GM12892 (cell line): ENCODE measurements at places on chromosomes 6 and 20.

- DNase-seq, result no peak
Observed at GRCh38 chr6:155245831-155246230, 18.0 kb upstream of the CLDN20 start.

DNA sequence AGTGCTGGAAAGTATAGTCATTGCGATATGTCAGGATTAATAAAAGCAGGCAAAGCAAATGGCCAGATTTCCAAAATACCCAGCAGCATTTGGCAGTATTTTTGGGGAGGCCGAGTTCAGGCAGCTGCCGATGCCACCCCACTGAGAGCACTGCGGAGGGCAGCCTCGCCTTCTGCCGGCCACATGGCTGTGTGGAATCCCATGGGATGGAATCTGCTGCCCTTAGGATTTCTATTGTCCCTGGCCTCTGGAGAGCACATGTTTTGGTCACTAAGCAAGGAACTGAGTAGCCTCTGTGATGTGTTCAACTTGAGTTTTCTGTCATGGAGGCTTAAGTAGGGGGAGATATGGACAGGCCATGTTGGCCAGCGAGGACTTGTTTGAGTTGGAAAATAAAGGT is 123.0 kb downstream of the FARS2 start:
- DNase-seq, result no peak

DNA sequence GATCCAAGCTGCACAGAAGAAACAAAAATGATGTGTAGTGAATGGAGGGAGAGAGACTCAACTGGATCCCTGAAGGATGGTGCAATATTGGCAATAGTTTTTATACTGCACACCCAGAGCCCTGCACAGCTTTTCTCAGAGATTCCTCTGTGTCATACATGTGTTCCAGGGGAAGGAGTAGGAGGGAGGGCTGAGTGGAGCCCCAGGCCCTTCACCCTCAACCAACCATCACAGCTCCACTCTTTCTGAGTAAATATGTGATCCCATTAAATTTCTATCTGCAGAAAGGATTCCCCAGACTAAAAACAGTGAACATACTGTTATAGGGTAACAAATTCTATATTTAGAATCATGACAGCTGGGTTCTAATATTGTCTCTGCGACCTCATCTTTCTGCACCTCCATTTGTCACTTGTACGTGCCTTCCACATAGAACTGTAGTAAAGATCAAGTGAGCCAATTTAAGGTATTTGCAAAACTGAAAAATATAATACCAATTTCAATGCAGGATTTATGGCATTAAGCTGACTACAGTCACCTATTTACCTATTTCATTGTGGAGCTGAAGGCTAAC is 421.4 kb upstream of the NRSN1 start:
- no peak for DNase-seq

DNA sequence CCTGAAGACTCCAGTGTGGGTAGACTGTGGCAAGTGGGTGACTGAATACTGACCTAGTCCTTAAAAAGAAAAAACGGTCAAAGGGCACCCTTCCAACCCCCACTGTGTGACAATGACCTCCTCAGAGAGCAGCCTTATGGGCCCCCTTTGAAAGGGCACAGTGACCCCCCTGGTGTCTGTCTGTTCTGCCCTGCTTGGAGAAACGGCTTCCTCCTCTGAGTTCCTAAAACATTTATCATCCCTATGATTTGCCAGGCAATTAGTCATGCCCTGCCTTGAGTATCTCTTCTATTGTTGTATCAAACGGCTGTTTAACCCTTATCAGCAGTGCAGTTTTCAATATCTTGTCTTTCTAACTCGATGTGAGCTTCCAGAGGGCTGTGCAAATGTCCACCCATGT is 21.0 kb upstream of the STX16 start:
- no peak for DNase-seq

GRCh38 chr6:169397684-169398083 is 144.0 kb upstream of the THBS2 start:
- no peak for DNase-seq

DNA sequence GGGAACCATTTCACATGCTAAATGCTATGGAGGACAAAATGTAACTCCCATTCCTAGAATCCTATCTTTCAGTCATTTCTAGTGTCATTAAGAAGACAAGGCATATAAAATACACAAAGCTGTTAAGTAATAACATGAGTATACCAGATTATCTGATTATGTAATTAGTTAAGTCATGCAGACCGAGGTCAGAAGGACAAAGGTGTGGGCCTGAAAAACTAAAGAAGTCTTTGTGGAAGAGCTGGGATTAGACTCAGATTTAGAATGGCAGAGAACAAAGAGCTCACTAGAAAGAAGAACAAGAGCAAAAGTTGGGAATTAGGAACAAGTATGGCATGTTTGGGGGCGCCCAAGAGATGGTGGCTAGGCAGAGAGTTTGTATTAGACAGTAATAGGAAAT is 37.0 kb downstream of the EFHC1 start:
- DNase-seq, result no peak

- DNase-seq, result no peak
Observed at GRCh38 chr6:124960757-124961463, 1.3 kb upstream of the RNF217 start.

- DNase-seq, result no peak
Observed at GRCh38 chr6:159540152-159540551, 152.9 kb downstream of the SOD2 start.

DNA sequence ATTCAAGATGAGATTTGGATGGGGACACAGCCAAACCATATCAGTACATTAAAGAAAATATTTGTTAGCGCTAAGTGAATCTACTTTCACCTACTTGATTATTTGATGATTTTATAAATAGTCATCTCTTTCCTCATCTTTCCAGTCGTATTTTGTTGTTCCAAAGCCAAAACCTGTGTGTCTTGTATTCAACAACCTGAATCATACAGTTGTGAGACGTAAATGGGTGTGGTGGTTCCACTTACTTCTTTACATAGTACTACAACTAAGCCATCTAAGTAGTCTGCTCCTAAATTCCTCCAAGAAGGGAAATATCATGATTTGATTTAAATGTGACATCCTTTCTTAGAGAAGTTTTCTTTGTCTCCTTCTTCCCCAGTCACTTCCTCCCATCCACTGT is 132.8 kb downstream of the ESR1 start:
- DNase-seq, result no peak

DNA sequence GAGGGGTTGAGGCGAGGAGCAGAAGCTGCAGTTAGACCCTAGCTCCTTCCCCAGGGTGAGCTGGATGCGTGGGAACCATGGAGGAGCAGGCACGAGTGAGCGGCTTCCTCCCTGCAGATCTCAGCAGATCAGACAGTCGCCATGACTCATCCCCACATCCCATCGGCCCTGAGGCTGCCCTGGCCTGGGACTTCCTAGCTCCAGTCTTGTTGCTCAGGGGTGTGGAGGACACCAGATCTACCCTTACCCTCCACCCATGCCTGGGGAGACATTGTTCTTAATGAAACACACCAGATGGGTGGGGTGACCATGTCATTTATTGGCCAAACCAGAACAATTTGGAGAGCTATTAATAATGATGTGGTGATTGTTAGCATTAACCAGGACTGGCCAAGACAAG is 36.3 kb upstream of the TGM2 start:
- no peak for DNase-seq

DNA sequence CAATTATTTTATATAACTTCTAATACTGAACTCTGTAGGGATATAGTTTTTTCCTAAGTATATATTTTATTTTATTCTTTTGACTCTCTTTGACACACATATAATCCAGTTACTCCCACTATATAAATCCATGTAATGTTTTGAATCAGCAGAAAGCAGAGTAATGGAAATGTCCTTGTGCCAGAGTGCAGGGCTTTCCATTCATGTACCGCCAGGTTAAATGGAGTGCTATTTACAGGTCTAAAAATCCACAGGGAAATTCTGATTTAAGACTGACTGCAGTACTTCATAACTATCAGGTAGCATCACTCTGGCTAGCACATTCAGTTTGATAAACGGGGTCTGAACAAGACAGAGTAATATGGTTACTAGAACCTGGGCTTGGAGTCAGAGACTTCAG is 626.8 kb downstream of the COL12A1 start:
- no peak for DNase-seq

DNA sequence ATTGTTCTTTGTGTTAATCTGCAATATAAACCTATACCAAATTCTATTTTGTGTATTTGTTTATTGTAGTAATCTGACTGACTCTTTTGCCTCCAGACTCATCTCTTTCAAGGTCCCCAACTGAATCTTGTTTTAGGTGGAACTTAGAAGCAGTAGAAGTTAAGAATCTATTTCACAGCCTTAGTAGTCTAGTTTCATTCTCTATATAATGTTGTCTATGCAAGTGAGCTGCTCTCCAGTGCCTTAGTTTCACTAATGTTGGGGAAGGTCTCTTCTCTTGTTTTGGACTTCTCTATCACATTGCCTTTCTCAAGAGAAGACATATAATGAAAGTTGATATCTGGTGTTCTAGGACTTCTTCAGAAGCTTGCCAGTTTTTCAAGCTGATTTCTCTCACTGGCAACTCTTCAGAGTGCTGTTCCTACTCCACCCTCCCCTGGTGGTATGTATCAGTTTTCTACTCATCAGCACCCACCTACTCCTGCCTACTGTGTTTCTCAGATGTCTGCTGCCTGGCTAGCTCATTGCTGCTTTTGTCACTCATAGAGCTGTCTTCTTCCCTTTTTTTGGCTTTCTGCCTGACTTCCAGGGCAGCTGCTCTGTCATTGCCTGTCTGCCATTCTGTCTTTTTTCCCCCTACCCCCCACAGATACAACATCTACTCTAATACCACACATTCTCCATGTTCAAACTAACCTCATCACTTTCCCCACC is 82.1 kb downstream of the PTPRA start:
- DNase-seq, result peak; percentile 19

DNA sequence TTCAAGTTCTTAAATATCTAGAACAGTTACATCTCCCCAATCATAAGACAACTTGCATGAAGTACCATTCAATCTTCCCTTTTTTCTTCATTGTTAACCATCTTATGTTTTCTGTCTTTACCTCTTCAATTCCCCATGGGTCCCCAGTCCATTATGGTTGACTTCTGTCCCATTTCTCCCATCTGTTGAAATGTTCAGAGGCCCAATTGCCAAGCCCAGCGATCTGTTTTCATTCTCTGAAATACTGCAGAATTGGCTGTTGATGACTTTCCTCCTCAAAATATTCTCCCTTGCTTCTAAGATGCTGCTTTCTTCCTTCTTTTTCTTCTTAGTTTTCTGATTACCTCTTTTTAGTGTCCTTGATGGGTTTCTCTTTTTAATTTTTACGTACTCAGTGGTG is 26.0 kb downstream of the DSTN start:
- no peak for DNase-seq

GRCh38 chr20:23971310-23971709 is 17.3 kb downstream of the GGTLC1 start:
- no peak for DNase-seq
